SW 1271 (cell line): ENCODE measurements at places on chromosomes 2 and 18.
A peak's percentile ranks its signal among the peaks of the same experiment; 100 is the strongest.

DNA sequence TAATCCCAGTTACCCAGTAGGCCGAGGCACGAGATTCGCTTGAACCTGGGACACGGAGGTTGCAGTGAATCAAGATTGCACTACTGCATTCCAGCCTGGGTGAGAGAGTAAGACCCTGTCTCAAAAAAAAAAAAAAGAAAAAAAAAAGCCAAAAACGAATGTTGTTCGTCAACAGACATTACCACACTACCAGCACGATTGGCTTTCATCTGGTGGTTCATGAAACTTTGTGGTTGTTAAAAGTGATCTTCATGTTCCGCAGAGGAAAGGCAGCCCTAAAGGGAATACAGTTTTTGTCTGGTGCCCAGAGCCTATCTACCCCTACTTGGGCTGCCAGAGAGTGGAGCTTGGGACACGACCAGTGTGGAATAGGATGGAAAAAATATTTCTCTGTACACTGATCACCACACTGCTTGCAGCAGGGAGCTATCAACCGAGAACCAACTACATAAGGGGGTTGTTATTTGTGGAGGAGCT lies 13.6 kb upstream of the CXCR4 start:
- DNase-seq: no peak

- no peak for DNase-seq
Observed at GRCh38 chr2:149738767-149739166, 151.2 kb upstream of the MMADHC start.

GRCh38 chr2:119544939-119545475 lies 758 bp downstream of the CFAP221 start:
- no peak for DNase-seq

- DNase-seq: no peak
Observed at GRCh38 chr2:17628349-17629261, 88.1 kb downstream of the VSNL1 start.

DNA sequence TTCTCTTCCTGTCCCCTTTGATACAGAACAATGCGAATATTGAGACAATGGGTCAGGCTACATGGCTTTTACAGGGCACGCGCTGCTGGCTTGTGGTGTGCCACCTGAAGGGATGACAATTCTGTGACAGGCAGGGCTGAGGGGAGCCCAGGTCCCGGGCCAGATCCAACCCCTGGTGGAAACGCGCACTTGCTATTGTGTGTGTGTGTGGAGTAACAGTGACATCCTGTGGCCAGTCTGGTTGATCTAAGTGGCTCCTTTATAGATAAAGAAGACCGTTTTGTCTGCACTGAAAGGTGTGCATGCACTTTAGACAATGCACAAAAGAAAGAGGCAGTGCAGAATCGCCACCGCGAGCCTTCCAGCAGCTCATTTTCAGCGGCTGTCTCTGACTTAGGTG lies 273.6 kb downstream of the HRH4 start:
- DNase-seq: no peak

DNA sequence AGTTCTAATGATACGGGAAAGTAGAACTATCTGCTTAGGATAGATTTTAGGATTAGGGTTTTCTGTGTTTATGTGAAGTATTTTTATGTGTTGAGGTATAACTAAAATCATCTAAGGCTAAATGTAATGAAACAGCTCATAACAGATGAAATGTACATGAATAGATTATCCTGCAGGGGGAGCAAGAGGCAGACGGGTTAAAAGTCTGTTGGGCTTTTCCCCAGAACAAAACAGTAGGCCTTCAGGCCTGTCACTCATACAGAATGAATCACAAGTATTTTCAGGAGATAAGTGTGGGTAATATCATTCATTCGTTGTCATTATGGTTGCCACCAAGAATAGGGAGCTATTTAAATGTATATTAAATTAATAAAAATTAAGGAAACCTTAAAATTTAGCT lies 107.9 kb upstream of the IL1R2 start:
- peak; percentile 11 for DNase-seq

DNA sequence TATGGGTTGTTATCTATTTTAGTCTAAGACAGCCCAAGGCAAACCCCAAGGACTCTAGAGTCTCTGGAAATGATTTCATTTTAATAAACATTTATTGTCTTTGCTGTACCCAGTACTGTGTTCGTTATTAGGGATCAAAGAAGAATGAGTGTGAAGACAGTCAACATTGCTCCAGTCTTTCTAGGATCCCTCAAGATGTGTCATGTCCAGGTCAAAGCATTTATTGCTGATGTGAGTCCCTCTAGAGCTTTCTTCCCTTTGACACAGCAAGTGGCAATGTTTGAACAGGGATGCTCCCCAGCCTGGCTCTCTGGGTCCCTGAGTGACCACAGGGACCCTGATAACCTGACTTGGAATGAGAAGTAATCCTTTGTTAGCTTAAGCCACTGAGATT lies 123.1 kb upstream of the STK17B start:
- DNase-seq: no peak

GRCh38 chr2:172437419-172438341 lies 10.3 kb downstream of the ITGA6 start:
- no peak for DNase-seq

- no peak for DNase-seq
Observed at GRCh38 chr2:150601280-150602038, 114.0 kb upstream of the RND3 start.

- DNase-seq: no peak
Observed at GRCh38 chr2:8966123-8966908, 37.2 kb downstream of the MBOAT2 start.

DNA sequence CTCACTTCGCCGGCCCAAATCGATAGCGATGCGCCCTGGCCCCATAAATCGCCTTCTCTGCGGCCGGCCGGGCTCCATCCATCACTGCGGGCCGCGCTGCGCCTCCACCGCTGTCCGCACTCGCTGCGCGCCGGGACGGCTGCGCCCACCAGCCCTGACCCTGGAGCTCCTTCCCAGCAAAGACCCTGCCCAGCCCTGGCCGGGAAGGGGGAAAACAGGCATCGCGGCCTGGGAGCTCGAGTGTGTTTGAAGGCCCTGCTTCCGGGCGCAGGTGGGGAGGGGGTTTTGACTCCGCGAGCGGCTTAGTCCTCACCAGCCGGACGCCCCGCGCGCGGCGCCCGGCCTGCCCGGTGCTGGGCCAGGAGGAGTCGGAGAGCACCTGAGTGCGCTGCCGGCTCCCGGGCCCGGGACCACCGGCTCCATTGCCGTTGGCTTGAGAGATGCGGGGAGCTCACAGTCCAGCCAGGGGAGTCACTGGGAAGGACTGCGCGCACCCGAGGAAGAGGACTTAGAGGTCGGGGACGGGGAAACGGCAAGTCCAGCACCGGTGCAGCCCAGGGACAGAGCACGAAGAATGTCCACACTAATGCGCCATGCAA lies 1.1 kb downstream of the PAX8 start:
- no peak for DNase-seq

DNA sequence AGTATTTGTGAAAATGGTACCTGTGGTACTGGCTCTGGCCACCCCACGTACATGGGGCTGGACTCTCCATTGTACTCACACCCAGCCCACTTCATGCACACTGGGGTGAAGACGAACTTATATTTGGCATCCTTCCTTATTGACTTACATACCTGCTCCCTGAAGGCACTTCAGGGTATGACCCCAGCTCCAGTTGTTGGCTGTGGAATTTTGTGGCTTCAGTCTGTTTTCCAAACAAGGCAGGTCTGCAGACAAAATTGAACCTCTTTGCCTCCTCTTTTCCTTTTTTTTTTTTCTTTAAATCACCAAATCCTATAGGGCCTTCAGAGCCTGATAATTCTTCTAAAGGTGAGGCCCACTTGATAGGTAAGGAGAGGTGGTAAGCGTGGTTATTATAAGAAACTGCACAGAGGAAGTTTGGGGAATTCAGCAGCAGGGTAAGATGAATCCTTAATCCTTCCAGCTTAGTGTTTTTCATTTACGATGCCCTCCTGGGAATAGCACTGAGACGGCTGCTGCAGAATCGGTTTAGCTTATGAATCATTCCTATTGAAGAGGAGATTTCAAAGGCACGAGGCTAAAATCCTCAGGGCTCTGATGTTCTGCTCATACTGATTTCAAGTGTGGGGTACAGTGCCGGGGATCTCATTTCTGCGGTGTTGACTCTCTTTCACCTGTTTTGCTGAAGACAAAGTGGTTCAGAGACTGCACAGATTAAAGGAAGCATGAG lies 55.2 kb downstream of the KIF5C start:
- no peak for DNase-seq

GRCh38 chr2:67642046-67642382 lies 244.9 kb downstream of the ETAA1 start:
- no peak for DNase-seq

GRCh38 chr2:206836722-206837121 lies 71.3 kb downstream of the FASTKD2 start:
- DNase-seq: no peak

- DNase-seq: no peak
Observed at GRCh38 chr18:21703241-21703820, 1.2 kb downstream of the ABHD3 start.

GRCh38 chr2:79792090-79792489 lies 279.2 kb downstream of the CTNNA2 start:
- no peak for DNase-seq

DNA sequence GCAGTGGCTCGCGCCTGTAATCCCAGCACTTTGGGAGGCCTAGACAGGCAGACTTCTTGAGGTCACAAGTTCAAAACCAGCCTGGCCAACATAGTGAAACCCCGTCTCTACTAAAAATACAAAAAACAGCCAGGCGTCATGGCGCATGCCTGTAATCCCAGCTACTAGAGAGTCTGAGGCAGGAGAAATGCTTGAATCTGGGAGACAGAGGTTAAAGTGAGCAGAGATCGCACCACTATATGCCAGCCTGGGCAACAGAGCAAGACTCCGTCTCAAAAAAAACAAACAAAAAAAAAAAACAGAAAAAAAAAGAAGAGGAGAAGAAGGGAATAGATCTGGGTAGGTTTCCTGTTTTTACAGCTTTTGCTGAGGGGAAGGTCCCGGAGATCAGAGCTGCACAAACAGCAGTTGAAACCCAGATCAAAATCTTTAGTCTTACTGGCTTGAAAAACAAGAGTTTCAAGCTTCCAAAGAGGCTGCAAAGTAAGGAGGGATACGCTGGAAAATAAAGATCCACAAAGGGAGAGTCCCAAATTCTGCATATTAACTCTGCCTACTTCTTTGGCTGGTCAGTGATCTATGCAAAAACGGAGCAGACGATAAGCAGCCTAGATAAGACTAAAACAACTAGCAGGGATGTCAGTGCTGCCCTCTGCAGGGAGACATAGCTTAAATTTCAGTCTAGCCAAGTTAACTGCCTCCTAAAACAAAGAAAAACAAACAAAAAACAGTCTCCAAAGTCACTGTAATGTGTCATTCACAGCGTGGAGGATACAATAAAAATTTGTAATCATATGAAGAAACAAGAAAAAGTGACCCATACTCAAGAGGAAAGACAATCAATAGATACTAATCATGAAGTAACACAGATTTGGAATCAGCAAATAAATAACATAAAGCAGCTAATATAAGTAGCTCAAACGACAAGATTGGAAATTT lies 74.1 kb downstream of the TLK1 start:
- DNase-seq: peak; percentile 28

DNA sequence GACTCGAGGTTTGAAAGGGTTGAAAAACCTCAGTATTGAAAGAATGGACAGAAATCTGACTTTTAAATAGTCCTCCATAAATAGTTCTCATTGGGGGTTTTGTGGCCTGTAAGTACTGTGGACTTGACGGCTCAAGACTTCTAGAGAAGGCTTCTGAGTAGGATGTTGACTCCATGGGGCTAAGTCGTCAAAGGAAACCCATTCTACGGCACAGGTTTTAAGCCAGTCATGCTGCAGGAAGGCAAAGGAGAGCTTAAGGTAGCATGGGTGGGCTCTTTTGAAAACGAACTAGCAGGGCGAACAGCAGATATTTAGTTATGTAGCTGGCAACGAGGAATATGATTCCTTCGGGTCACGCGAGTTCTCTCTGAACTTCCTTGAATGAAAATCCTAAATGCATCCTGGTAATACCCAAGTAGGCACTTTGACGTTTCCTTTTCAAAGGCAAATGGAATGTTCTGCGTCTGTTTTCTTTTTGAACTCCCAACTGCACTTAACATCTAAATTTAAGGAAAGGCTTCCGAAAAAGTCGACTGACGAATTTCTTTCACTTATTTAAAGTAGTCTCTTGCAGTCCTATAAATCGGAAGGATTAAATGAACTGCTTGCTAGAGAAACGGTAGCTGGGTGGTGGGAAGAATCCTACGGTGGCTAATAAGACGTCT lies 1.1 kb upstream of the NEDD4L start:
- no peak for DNase-seq
